ENCODE measurements at places on chromosomes 13 and 19.

DNA sequence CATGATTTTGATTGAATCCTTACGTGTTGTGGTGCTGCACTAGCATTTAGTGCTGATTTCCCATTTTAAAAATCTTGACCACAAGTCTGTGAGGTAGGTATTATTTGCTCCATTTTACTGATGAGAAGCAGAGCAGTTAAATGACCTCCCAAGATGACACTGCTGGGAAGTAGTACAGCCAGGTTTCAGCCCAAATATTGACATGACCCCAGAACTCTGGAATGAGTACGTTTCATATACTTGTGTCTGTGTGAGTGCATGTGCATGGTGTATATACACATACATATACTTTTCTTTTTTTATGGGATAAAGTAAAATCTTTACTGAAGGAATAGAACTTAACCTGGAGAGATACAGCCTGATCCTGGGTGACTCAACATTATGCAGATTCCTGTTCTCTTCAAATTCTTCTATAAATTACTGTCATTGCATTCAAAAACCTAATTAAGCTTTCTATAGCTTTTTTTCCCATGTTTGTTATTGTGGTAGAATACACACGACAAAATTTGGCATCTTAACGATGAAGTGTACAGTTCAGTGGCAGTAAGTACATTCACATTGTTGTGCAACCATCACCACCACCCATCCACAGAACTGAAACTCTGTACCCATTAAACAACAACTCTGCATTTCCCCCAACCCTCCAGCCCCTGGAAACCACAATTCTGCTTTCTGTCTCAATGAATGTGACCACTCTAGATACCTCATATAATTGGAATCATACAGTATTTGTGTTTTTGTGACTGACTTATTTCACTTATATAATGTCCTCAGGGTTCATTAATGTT, 311.9 kb downstream of the MTUS2 start:
- DNase-seq: no peak

- DNase-seq: no peak
Observed at GRCh38 chr13:106110241-106110855, 425.1 kb downstream of the EFNB2 start.

- no peak for DNase-seq
Observed at GRCh38 chr13:110047496-110047895, 259.5 kb downstream of the COL4A1 start.

DNA sequence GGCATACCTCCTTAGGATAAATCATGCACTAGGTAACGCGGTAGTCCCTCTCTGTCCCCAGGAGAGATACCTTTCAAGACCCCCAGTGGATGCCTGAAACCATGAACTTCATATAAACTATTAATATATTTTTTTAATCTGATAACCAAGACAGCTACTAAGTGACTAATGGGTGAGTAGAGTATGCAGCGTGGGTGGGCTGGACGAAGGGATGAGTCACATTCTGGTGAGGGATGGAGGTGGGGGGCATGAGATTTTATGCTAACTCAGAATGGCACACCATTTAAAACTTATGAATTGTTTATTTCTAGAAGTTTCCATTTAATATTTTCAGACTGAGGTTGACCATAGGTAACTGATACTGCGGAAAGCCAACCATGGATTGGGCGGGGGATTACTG, 46.2 kb downstream of the CDK8 start:
- peak; percentile 3 for DNase-seq

DNA sequence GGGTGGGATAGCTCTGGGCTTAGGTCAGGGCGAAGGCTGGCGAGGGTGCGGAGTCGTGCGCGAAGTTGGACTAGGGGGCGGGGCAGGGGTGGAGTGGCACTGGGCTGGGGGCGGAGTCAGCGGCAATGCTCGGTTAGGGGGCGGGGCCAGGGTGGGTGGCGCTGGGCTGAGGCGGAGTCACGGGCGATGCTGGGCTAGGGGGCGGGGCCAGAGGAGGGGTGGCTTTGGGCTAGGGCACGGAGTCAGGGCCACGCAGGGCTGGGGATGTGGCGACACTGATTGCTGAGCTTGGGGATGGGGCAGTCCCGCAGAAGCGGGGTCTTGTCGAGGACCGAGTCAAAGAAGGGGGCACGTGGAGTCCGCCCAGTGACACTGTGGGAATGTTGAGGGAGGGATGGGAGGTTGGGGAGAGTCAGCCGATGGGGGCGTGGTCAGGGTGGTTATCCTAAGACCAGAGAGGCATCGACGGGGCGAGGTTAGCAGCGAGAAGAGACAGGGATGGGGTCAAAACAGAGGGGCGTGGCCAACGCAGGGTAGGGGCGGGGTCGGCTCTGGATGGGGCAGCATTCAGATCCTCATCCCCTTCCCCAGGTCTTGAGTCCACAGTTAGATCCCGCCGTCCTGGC, 8.7 kb downstream of the HOMER3 start:
- peak; percentile 82 for DNase-seq

All from activated CD4-positive, alpha-beta T cell treated with anti-CD3 and anti-CD28 coated beads for 24 hours (primary cell).